ENCODE measurements at places on chromosomes 12 and 14.

DNA sequence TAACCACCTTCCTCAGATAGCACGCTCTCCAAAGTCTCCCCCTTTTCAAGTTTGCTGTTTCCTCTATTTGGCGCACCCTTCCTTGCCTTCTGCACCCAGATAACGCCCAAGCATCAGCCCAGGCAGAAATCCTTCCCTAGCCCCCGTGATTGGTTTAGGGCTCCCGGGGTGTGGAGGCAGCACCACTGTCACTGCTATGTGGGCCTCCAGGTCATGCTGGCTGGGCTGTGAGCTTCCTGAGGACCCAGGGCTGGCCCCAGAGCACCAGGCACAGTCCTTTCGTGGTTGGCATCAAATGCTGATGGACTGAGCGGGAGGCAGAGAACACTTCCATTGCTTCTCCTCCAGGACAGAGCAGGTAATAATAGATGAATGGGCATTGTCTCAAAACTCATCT, 311.4 kb downstream of the BCL11B start:
- no peak for DNase-seq

DNA sequence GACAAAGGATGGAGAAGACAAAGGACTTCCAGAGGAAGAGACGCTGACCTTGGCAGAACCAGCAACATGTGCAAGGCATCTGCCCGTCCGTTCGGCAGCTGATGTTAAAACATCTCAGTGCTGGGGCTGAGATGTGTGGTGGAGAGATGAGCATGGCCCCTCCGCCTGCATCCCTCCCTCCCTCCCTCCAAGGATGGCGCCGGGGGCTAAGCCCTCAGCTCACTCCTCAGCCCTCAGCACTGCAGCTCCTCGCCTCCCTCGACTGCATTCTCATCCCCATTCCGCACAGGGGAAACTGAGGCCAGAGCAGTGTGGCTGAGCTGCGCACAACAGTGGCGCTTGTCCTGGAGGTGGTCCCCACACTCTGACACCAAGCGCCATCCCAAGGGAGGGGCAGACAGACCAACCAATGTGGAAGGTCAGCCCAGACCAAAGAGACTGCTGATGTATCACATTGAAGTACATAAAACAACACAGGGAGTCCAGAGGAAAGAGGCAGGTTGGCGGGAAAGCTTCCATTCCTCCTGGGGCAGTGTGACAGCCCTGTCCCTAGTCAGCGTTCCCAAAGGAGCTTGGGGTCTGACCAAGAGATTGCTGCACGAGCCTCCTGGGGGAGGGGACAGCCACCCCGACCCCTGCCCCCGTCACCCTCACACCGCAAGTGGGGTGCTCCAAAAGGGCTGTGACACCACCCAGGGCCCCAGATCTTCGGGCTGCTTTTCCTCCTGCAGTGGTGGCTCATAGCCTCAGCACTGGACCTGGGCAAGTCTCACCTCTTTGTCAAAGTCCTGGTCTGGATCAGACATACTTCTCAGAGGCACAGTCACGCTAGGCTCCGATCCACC, 15.1 kb downstream of the AMN start:
- DNase-seq = no peak

DNA sequence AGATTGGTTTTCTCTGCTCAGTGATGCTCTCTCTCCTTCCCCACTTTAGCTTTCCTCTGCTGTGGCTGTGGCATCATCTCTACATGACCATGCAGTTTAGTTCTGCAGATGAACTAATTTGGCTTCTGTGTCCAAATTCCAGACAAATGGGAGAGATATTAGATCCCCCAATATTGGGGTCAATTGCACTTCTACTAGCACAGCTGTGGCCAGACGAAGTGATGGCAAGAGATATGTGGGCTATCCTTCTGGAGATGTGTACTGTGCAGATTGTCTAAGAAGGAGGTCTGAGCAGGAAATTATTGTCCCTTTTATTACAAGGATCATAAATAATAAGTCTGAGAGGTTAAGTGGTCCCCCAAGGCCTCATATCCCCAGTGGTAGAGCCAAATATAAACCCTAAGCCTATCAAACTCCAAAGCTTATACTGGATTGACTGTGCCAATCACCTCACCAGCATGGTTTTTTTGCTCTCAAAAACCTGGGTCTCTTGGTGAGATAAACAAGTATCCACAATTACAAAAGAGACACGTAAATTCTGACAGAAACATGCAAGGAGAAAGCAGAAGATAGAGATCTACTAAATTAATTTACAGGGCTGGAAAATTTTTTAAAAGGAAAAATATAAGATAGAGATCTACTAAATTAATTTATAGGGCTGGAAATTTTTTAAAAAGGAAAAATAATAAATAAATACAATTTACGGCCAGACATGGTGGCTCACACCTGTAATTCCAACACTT, 29.1 kb upstream of the GCH1 start:
- no peak for DNase-seq

DNA sequence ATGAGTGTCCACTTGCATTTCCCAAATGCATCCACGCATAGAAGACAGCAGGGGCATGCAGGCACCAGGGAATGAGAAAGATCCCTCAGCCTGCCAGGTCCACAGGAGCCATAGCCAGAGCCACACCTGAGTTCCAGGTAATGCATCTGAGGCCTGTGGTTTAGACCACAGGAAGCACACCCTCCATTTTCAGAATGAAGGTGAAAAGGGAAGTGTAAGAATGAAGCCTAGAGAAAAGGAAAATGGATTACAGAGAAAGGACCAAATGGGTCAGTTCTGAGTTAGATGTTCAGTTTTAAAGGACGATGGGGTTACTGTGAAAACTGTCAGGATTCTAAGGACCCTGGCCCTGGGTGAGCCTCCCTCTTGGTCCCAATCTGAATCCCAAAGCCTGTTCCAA, 1283.2 kb downstream of the TMEM121 start:
- DNase-seq = no peak

DNA sequence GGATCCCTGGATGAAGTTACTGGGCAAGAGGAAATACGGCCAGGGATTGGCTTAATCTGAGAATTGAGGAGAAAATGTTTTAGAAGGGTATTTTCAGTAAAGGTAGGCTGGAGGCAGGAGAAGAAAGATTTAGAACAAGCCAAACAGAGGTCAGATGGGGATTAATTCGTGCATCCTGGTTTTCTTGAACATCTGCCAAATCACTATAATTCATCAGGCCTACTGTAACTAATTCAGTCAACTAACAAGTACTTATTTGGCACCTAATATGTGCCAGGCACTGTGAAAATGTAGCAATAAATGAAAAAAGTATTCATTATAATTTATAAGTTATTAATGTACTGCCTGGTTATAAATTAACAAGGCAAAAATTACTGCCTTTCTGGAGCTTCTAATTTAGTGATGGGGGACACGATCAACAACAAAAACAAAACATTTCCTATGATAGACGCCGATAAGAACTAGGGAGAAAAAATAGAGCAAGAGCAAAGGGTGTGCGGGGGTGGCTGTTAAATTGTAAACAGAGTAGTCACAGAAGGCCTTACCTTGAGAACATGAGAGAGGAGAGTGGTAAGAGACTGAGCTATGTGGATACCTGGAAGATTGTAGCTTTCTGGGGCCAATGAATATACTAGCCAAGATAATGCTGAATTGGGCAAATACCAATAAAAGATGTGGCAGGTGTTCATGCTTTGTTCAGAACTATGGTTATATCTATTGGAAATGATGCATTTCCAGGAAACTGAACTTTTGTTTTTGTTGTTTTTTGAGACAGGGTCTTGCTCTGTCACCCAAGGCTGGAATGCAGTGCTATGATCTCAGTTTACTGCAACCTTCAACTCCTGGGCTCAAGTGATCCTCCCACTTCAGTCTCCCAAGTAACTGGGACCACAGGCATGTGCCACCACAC, 34.0 kb downstream of the DUSP16 start:
- no peak for DNase-seq

GRCh38 chr14:39469094-39469710, 37.0 kb upstream of the FBXO33 start:
- no peak for DNase-seq

Measured in stromal cell of bone marrow (primary cell).